ENCODE measurements at places on chromosomes 1 and 21. TPM values are rescaled to one million over a fixed set of nuclear protein-coding genes. Genes with fewer than 3 reads are reported as not detected.

- no peak overlapping the region for H3K27ac ChIP-seq
- H3K4me3 ChIP-seq, result no peak overlapping the region
- no peaks in the 10 kb centered on the region for H3K36me3 ChIP-seq
- H3K27me3 ChIP-seq, result no peaks in the 10 kb centered on the region
- no peak for DNase-seq
Measured at GRCh38 chr1:178188306-178188705, 94.4 kb downstream of the RASAL2 start.

- H3K36me3 ChIP-seq, result peaks cover 22% of the 10 kb centered on the region
- no peak for DNase-seq
- H3K27ac ChIP-seq, result no peak overlapping the region
- no peaks in the 10 kb centered on the region for H3K4me1 ChIP-seq
- no peaks in the 10 kb centered on the region for H3K27me3 ChIP-seq
Measured at GRCh38 chr21:32602099-32602498, 10.1 kb downstream of the CFAP298 start.

GRCh38 chr1:228750915-228751314, 15.6 kb downstream of the RHOU start:
- H3K27me3 ChIP-seq, result peaks cover 4% of the 10 kb centered on the region
- no peaks in the 10 kb centered on the region for H3K4me1 ChIP-seq
- no peak overlapping the region for H3K27ac ChIP-seq
- no peak for DNase-seq
- H3K36me3 ChIP-seq, result peaks cover 15% of the 10 kb centered on the region
- H3K4me3 ChIP-seq, result no peak overlapping the region

DNA sequence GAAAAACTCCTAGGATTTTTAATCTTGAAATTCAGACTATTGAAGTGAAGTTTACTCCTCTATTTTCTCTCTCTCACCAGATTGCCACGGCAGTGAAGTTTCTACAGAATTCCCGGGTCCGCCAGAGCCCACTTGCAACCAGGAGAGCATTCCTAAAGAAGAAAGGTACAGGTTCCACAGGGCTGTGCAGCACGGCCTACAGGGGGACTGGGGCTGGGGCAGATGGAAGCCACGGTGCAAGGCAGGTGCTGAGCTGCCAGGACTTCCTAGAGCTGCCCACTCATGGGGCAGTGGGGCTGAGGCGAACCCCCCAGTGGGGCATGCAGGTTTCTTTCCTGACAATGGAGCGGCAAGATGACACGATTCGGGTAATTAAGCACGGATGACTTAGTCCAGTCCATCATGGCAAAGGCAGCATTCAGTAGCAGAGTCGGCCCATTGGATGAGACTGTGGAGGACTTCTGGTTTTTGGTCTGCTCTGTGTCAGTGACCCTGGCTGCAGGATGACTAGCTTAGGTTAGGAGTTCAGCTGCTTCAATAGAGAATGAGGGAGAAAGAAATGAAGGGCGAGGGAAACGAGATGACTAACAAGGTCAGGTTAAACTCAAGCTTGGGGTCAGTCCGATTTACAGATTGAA, 61.5 kb downstream of the PEX14 start:
- peaks cover 22% of the 10 kb centered on the region for H3K36me3 ChIP-seq
- no peak overlapping the region for H3K4me3 ChIP-seq
- DNase-seq, result no peak
- no peaks in the 10 kb centered on the region for H3K27me3 ChIP-seq
- no peak overlapping the region for H3K27ac ChIP-seq

DNA sequence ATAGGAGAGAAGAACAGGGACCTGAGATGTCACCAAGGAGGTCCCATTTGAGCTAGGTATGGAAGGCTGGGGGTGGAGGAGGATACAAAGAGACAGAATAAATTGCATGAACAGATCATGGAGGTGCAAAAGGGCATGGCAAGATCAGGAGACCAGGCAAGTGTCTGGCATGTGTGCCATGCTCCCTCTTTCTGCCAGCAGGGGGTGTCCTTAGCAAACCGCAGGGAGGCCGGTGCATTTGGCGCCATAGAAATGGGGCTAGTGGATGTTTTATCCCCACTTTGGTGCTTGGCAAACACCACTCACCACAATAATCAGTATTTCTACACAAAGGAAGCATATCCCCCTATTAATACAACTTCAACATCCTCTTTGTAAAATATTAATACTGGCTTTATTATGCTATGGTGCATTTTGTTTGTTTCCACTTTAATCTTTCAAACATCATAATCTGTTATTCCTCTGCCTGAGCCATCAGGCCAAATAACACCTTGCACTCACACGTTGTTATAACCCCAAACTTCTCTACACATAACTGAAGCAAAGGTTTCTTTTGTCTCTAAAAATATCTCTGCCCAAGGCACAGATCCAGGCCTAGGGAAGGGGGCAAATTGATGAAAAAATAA, 25.9 kb downstream of the S100A6 start:
- H3K27me3 ChIP-seq, result no peaks in the 10 kb centered on the region
- DNase-seq, result no peak
- peaks cover 36% of the 10 kb centered on the region for H3K4me1 ChIP-seq
- no peaks in the 10 kb centered on the region for H3K36me3 ChIP-seq

- DNase-seq, result no peak
- no peaks in the 10 kb centered on the region for H3K4me1 ChIP-seq
- no peaks in the 10 kb centered on the region for H3K27me3 ChIP-seq
- H3K4me3 ChIP-seq, result no peak overlapping the region
- H3K36me3 ChIP-seq, result no peaks in the 10 kb centered on the region
- H3K27ac ChIP-seq, result no peak overlapping the region
Measured at GRCh38 chr1:16464917-16465625, 24.5 kb downstream of the NECAP2 start.

LRRN2 gene
- 3.6 TPM for total RNA-seq
